ENCODE measurements at places on chromosomes 1 and 21. TPM values are rescaled to one million over a fixed set of nuclear protein-coding genes. Genes with fewer than 3 reads are reported as not detected.
A peak's percentile ranks its signal among the peaks of the same experiment; 100 is the strongest.

The LCE1C gene
- not detected for total RNA-seq

The PLPPR4 gene
- not detected for total RNA-seq

DNA sequence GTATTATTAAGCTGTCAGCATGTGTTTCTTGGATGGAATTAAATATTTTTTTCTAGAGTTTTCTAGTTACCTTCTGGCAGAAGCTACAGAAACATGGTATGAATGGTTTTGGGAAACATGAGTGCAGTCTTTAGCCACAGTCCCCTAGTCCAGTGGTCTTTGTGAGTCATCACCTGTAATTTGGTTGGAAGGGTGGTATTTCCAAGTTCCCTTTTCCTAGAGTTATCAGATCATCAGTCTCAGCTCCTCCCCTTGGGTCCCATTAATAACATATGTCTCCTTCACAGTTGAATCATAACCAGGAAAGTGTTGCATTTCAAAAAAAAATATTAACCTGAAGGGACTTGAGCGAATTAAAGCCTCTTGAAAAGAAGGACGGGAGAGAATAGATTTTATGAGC, 27.0 kb downstream of the ELAVL4 start:
- no peak for DNase-seq

GRCh38 chr1:17214876-17215544, 10.1 kb downstream of the PADI1 start:
- DNase-seq: no peak

DNA sequence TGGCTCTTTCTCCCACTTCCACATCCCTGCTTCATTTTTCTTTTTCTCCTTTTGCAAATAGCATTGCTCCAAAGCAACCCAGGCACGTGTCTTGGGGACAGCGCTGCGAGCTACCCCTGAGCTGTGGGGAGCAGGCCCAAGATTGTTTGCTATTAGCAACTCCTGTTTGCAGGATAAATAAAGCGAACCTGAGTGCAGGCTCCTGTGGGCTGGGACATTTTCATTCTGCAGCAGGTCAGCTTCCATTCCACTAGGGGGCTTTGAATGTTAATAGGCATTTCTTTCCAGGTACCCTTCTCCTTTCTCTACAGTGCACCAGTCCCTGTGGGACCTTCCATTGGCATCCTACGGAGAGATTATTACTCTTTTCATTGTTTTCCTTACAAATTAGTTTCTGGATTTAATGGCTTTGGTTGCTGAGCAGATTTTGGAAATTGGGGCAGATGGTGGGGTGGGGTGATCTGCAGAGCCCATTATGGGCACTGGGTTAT, 54.0 kb downstream of the OLFML3 start:
- DNase-seq: no peak

- peak; percentile 57 for DNase-seq
Observed at GRCh38 chr1:159000625-159001024, 9.1 kb upstream of the IFI16 start.

Measured in stomach (tissue), 19 donors.